ENCODE measurements at places on chromosomes 12 and 14. TPM values are rescaled to one million over a fixed set of nuclear protein-coding genes. Genes with fewer than 3 reads are reported as not detected.

DNA sequence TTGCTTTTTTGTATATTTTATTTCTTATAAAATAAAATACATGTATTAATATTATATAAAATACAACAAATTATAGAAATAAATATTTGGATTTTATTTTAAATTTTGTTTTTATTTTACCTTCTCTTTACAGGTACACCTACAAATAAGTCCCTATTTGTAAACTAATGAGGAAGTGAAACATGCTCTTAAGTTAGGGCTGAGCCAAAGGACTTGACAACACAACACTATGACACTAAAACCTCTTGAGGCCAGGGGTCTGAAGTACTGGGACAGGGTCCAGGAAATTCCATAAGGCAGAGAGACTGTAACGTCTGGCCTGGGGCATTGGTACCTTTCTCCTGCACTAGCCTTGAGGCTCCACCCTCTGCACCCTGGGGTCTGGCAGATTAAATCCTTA is 293.2 kb downstream of the FOXN3 start:
- no peak for DNase-seq

DNA sequence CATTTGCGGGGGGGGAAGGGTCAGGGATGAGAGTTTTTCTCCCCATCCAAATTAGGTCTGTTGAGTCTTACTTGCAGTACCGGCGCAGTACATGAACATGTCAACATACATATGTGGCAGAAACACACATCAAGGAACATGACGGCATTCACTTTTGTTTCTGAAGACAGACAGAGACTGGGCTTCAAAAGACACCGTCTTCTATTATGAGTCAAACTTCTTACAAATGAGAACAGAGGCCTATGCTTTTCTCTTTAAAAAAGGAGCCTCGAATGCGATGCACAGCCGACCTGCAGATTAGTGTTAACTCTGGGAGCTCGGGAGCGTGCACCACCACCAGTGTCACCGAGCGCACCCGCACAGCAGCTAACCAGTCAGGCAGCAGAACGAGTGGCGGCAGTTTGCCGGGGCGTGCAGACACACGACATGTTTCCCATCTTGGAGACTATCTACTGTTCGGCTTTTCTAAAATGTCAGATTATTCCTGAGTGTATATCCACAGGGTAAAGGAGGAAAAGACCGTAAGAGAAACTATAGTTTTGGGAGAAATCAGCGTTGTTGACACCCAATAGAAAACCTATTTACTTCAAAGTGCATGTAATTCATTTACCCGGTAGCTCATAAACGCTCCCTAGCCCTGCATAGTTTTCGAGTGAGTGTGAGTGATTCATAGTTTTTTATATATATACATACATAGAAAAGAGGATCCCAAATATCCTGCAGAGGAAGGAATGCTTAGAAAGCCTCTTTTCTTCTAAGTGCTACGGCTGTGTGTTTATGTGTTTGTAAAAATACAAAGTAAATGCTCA is 33.0 kb downstream of the UBR7 start:
- no peak for DNase-seq

- DNase-seq = no peak
Observed at GRCh38 chr14:31560759-31561154, 447 bp upstream of the NUBPL start.

GRCh38 chr12:131242741-131243496 is 289.2 kb downstream of the ADGRD1 start:
- DNase-seq = no peak

Gene NGB
- 5.3 TPM for total RNA-seq

DNA sequence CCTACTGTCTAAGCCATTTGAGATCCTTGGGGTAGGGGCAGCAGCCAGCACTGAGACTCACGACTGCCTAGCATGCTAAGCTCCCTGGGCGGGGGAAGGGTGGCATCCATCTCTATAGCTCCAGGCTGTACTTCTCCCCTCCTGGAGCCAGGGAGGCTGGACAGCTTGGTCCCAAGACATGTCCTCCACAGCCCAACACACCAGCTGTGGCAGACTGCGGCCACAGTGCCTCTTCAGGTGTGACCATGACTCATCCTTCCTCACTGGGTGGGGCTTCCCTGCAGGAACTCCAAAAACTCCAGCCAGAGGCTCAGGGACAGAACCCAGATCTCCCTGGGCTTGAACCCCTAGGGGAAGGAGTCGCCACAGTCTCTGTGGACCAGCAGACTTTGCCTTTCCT is 193.9 kb downstream of the GPHN start:
- DNase-seq = no peak

All from mucosa of descending colon (tissue), 3 donors.